ENCODE measurements at places on chromosomes 2 and 18.

DNA sequence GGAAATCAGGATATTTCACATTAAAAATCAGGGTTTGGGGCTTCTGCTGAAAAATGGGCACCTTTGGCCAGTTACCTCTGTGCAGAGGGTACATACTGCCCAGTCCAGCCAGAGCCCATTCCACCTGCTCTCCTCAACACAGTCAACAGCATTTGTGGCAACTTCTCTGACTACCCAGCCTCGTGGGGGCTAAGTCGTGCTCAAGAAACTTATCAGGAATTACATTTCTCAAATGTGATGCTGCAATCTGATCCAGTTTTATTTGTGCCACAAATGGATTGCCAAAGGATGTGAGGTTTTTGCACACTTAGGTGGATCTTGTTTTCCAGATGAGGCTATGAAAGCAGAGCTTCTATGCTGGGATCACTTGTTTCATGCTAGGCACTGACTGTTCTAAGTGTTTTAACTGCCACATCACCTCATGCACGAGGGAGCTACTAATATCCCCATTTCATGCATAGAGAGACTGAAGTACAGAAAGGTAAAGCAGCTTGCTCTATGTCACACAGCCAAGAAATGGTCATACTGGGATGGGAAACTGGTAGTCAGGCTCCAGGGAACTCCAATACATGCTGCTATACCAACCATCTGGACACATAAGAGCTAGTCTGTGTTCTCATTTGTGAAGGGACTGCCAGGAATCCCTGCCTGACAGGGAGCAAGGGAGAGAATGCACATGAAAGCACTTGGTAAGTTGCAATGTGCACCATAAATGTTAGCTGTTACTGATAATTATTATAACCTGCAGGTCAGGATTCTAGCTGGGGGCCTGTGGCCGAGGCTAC lies 89.0 kb upstream of the HK2 start:
- DNase-seq = no peak

- DNase-seq = no peak
Measured at GRCh38 chr2:71704131-71704561, 250.8 kb downstream of the DYSF start.

GRCh38 chr2:220377482-220378155 lies 750.2 kb downstream of the SLC4A3 start:
- no peak for DNase-seq

GRCh38 chr18:64806691-64807090 lies 657.8 kb upstream of the LINC00305 start:
- no peak for DNase-seq

GRCh38 chr2:218030409-218031195 lies 27.8 kb upstream of the TNS1 start:
- no peak for DNase-seq

- peak; percentile 8 for DNase-seq
Measured at GRCh38 chr2:13193900-13194299, 477.2 kb downstream of the TRIB2 start.

GRCh38 chr2:20595439-20596192 lies 55.3 kb downstream of the HS1BP3 start:
- peak; percentile 62 for DNase-seq

- DNase-seq = no peak
Measured at GRCh38 chr2:235901243-235901642, 266.9 kb downstream of the GBX2 start.

- peak; percentile 37 for DNase-seq
Measured at GRCh38 chr2:36734304-36734703, 37.8 kb downstream of the VIT start.

GRCh38 chr2:196798980-196799379 lies 503 bp downstream of the GTF3C3 start:
- DNase-seq = no peak

GRCh38 chr2:162221064-162221463 lies 22.2 kb downstream of the FAP start:
- peak; percentile 60 for DNase-seq
